ENCODE measurements at places on chromosomes 16 and 17. TPM values are rescaled to one million over a fixed set of nuclear protein-coding genes. Genes with fewer than 3 reads are reported as not detected.
A peak's percentile ranks its signal among the peaks of the same experiment; 100 is the strongest.

GRCh38 chr16:87172632-87173031, 144.6 kb downstream of the C16orf95 start:
- no peak overlapping the region for H3K27ac ChIP-seq
- no peak for DNase-seq
- no peak overlapping the region for H3K4me3 ChIP-seq
- no peaks in the 10 kb centered on the region for H3K36me3 ChIP-seq

IGSF6 gene
- total RNA-seq = not detected

GRCh38 chr17:75346906-75347305, 57.7 kb upstream of the SLC25A19 start:
- peak overlapping the region; percentile 84 for H3K27ac ChIP-seq
- peaks cover 49% of the 10 kb centered on the region for H3K4me1 ChIP-seq
- no peaks in the 10 kb centered on the region for H3K27me3 ChIP-seq

- no peaks in the 10 kb centered on the region for H3K36me3 ChIP-seq
- H3K4me3 ChIP-seq = peak overlapping the region; percentile 39
- no peak overlapping the region for H3K27ac ChIP-seq
- peaks cover 10% of the 10 kb centered on the region for H3K4me1 ChIP-seq
- no peak for DNase-seq
These were observed 369 bp upstream of the GJD3 start for GRCh38 chr17:40364906-40365305.

GRCh38 chr17:64355536-64356303, 34.9 kb downstream of the PECAM1 start:
- no peaks in the 10 kb centered on the region for H3K4me1 ChIP-seq
- H3K27me3 ChIP-seq = peaks cover 18% of the 10 kb centered on the region
- no peak for DNase-seq

DNA sequence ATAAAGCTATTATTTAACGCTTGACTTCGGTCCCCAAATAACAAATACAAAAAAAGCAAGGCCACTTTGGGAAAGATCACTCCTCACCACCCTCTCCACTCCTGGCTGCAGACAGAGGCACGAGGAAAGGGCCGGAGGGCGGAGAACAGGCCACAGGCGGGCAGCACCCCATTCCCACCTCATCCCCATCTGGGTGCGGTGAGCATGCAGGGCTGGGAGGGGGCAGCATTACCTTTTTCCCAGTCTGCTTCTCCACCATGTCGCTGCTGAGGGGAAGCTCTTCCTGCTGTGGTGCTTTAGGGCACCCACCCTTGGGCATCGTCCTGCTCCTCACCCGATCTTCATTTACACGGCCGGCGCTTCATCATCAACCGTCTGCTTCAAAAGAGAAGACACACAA, 99.2 kb downstream of the ZNF778 start:
- H3K27me3 ChIP-seq = no peaks in the 10 kb centered on the region
- peaks cover 7% of the 10 kb centered on the region for H3K36me3 ChIP-seq
- no peak overlapping the region for H3K4me3 ChIP-seq

TLCD1 gene
- total RNA-seq = 3.3 TPM

DNA sequence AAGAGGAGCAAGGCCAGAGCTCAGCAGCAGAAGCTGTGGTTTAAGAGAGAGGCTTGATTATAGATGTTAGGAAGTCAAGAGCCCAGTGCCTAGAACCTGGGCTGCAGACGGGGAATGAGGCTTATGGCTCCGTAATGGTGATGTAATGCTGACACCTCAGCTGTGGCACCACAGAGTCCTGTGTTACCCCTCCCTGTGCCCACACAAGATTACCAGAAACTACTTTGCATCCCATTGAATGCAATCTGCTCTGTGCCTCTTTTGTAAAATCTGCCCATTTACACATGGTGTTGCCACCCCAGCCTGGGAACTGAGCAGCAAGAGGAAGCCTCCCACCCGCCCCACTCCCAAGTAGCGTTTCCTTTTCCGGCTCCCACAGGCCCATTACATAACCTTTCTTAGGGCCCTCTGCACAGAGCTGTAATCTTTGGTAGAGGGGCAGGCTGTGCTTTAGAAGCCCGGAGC, 57.0 kb downstream of the PITPNC1 start:
- H3K4me1 ChIP-seq = peaks cover 7% of the 10 kb centered on the region
- no peaks in the 10 kb centered on the region for H3K27me3 ChIP-seq

ADGRG1 gene
- total RNA-seq = 67.1 TPM

DNA sequence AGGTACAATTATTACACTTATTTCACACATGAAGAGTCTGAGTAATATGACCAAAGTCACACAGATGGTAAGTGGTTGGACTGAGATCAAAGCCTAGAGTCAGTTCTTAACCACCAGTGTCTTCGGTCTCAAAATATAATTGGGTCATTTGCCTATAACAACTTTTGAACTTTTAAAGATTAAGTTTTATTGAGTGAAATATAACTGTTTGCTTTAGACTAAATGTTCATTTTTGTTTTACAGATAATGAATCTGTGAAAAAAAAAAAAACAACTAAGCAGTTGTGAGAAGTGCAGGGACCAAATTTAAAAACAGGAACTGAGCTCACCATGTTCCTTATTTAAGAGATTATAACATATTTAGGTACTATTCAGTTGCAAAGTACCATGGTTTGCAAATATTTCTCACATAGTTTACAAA, 150.1 kb downstream of the ITFG1 start:
- no peak for DNase-seq
- peaks cover 7% of the 10 kb centered on the region for H3K36me3 ChIP-seq
- no peaks in the 10 kb centered on the region for H3K27me3 ChIP-seq
- H3K27ac ChIP-seq = no peak overlapping the region
- H3K4me1 ChIP-seq = peaks cover 5% of the 10 kb centered on the region

SDK2 gene
- total RNA-seq = 31.8 TPM

- no peaks in the 10 kb centered on the region for H3K4me1 ChIP-seq
- no peaks in the 10 kb centered on the region for H3K27me3 ChIP-seq
- no peak overlapping the region for H3K27ac ChIP-seq
- DNase-seq = no peak
- no peak overlapping the region for H3K4me3 ChIP-seq
These were observed 26.9 kb downstream of the OR3A1 start for GRCh38 chr17:3271072-3271848.

DNA sequence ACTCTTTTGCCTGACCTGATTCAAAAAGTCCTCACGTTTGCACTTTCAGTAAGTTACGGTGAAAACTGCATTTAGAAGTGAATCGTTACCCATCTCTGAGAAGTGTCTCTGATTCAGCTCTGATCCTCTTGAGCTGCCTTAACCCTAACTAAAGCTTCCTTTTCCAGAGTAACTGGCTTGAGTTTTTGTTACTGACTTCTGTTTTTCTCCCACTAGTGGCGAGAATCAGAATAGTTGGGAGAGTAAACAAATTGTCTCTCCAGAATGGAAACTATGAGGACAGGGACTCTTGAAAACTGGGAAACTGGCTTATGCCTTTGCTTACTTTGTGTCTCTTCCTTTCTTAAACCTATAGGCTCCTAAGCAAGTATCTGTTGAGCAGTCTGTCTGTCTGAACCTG, 31.3 kb upstream of the KPNB1 start:
- H3K36me3 ChIP-seq = peaks cover 26% of the 10 kb centered on the region
- no peaks in the 10 kb centered on the region for H3K27me3 ChIP-seq
- H3K4me1 ChIP-seq = peaks cover 17% of the 10 kb centered on the region
- no peak overlapping the region for H3K4me3 ChIP-seq

MPRIP gene
- 228 TPM for total RNA-seq

GRCh38 chr16:29007730-29008593, 23.1 kb downstream of the LAT start:
- H3K4me3 ChIP-seq = no peak overlapping the region
- no peak overlapping the region for H3K27ac ChIP-seq
- no peaks in the 10 kb centered on the region for H3K36me3 ChIP-seq
- no peaks in the 10 kb centered on the region for H3K4me1 ChIP-seq

- H3K27me3 ChIP-seq = peaks cover 43% of the 10 kb centered on the region
- H3K4me1 ChIP-seq = peaks cover 3% of the 10 kb centered on the region
- no peaks in the 10 kb centered on the region for H3K36me3 ChIP-seq
- no peak overlapping the region for H3K4me3 ChIP-seq
- H3K27ac ChIP-seq = no peak overlapping the region
These were observed 2.2 kb upstream of the GFAP start for GRCh38 chr17:44917456-44917855.

DNA sequence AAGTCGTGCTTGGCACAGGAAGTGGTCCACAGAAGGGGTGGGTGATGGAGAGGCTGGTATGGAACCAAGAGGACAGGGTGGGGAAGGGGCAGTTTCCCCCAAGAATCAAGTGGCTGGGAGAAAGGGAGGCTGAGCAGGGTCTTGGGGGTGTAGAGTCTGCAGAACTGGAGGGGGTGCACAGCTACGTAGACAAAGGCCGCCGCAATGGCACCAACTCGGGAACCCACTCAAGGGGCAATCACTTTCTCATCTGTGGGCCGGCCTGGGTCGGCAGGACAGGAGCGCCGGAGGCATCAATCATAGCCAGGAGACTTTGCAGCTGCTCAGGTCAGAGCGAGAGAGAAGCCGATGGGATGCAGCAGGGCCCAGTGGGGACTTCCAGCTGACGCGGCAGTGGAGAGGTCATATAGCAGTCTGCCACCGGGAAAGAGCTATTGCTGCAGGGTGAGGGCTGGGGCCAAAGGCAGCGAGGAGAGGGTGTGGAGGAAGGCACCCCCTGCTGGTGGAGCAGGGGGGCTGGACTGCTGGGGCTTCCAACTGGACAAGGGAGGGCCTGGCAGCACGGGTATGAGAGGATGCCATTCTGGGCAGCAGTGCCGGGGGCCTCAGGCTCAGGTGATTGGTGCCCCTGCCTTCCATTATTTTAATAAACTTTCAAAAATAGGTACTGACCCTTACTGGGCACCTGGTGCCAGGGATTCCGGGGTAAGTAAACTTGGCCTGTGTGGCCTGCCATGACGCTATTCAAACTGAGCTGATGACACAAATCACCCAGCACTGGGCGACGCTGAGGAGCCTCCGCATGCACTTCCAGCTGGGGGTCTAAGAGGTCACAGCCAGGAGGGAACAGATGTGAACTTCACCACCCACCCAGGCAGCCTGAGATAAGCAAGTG, 52.5 kb upstream of the MTSS2 start:
- no peak overlapping the region for H3K4me3 ChIP-seq
- H3K4me1 ChIP-seq = peaks cover 30% of the 10 kb centered on the region
- H3K36me3 ChIP-seq = peaks cover 16% of the 10 kb centered on the region
- no peak for DNase-seq
- peak overlapping the region; percentile 84 for H3K27ac ChIP-seq

DNA sequence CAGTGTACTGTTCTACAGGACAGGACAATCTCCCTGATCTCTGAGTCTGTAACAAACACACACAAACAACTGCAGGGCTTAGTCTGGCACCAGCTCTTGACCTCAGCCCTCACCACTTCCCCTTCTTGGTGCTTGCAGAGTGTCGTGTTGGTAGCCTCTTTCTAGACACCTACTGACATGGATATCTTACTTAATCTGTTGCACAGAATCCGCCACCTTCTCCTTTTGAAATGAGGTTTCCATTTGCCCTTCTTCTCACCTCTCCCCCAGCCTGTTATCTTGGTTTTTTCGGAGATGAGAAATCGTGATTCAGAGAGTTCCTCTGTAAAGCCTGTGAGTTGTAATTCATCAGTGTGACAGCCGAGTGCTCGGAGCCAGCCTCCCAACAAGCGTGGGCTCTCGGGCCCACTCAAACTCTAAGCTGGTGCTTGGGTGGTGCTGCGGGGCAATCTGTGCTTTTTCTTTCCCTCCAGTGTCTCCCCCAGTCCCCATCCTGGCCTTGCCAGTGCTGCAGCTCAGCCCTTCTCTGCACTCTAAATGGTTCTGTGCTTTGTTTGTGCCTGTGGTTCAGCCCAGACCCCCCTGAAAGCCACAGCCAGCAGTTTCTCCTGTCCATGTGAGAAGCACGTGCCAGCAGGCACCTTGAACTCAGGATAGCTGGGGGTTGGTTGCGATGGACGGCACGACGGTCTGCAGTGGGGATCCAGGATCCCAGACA, 28.1 kb downstream of the KIAA0513 start:
- H3K27me3 ChIP-seq = peaks cover 3% of the 10 kb centered on the region
- H3K4me1 ChIP-seq = peaks cover 21% of the 10 kb centered on the region
- H3K36me3 ChIP-seq = no peaks in the 10 kb centered on the region
- H3K4me3 ChIP-seq = peak overlapping the region; percentile 32
- peak overlapping the region; percentile 88 for H3K27ac ChIP-seq

DNA sequence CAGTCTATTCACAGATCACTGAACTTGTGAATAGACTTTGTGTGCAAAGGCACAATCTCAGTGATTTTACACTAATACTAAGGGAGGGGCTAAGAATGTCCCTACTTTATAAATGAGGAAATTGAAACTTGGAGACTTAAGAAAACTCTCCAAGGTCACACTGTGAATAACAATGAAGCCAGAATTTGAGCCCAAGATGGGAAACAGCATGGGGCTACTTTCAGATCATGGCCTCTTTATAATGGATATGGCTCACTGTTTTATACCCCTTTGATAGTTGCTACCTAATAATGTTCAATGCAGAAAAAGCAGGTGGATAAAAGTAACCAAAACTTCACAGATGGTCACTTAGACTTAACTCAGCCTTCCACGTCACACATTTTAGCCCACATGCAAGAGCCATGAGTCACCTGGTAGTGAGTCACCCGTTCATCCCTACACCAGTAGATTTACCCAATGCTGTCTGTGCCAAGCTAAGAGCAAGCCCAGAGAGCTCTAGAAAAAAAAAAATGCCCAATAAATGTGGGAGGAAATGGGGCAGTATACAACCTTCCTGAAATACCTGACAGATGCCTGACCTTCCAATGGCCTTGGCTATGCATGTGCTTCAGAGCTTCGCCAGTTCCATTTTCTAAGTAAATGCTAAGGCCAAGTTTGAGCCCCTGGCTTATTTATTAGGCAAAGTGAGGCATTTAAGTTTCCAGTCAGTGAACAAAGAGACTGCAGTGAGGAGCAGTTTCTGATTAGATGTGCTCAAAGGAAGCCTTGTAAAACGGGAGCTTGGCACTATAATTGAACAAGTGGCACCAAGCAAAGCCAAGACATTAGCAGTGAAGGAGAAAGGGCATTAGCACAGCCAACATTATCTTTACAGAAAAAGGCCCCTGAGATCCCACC, 219.7 kb downstream of the TMEM114 start:
- H3K27ac ChIP-seq = no peak overlapping the region
- no peaks in the 10 kb centered on the region for H3K4me1 ChIP-seq
- H3K27me3 ChIP-seq = no peaks in the 10 kb centered on the region
- H3K36me3 ChIP-seq = no peaks in the 10 kb centered on the region

CIAPIN1 gene
- 57.5 TPM for total RNA-seq

GRCh38 chr17:78474614-78475146, 96.2 kb downstream of the PGS1 start:
- H3K27me3 ChIP-seq = no peaks in the 10 kb centered on the region
- H3K27ac ChIP-seq = no peak overlapping the region
- DNase-seq = no peak
- no peak overlapping the region for H3K4me3 ChIP-seq
- H3K36me3 ChIP-seq = no peaks in the 10 kb centered on the region
- no peaks in the 10 kb centered on the region for H3K4me1 ChIP-seq

PARD6A gene
- 1.9 TPM for total RNA-seq
